Mammary epithelial cell (primary cell): ENCODE measurements at places on chromosomes 1 and 21.

GRCh38 chr1:27562021-27562420 is 41.9 kb downstream of the AHDC1 start:
- DNase-seq = no peak

GRCh38 chr21:46226146-46226545 is 2.4 kb downstream of the LSS start:
- peak; percentile 33 for DNase-seq

GRCh38 chr1:9730096-9730901 is 78.8 kb downstream of the PIK3CD start:
- DNase-seq = no peak

GRCh38 chr1:101507547-101507971 is 270.7 kb downstream of the S1PR1 start:
- peak; percentile 65 for DNase-seq

DNA sequence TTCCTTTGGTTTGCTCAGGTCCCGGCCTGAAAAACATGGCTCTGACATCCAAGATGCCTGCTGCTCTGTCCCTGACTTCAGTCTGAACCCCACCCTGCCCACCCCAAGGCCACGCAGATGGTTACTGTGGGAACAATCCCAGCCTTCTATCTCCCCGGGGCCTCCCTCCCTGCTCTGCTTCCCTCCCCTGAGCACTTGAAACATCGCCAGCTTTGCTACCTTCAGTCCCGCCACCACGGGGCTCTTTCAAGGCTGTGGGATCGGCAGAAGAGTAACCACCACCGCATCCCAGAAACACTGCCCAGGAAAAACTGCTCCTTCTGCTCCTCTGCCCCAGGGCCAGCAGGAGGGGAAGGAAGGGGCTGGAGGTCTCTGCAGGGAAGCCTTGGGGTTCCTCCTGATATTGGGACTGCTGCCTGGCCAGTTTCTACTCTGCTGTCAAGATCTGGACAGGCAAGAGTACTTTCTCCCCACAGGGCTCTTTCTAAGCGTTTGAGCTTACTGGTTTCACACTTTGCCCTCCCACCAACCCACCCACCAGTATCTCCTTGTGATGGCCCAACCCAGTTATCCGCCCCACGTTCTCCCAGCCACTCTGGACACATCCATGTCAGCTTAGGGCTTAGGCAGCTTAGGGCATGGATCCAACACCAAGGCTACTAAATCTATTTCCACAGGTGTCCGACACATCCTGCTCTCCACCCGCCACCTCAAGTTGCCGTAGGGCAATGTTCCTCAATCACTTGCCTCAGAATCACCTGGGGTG is 8.4 kb downstream of the ETNK2 start:
- no peak for DNase-seq

DNA sequence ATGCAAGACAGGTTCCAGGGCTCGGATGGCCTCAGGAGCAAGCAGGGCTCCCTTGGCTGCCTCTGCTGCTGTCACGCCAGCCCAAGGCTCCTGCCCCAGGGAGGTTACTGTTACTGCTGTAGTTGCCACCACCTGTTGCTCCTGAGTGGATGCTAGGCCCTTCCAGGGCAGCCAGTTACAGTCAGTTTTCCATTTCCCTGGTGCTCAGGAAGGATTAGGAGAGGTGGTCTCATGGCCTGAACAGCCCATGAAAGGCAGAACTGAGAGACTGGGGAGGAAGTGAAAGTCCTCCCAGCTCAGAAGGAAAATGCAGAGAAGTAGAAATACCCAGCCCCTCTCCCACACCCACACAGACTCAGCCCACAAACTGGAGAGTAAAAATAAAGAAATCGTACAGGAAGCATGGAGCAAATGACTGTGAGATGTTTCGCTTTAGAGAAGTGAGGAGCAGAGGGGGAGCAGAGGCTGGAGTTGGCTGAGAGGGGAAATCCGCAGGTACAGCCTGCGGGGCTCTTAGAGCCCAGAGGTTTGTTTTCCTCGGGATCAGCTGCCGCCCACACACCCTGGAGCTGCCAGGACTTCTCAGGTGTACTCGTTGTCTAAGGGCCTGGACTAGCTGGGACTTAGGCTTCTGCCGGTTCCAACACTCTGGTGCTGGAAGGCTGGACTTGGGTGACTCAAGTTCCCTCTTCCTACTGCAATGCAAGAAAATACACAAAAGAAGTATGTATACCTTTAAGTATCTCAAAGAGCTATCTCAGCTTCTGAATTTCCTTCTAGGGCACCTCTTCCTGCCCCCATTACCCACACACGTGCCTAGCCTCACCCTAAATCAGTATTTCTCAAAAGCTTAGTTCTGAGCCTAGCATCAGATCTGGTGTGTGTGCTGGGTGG is 2.3 kb downstream of the IL6R start:
- DNase-seq = peak; percentile 91

DNA sequence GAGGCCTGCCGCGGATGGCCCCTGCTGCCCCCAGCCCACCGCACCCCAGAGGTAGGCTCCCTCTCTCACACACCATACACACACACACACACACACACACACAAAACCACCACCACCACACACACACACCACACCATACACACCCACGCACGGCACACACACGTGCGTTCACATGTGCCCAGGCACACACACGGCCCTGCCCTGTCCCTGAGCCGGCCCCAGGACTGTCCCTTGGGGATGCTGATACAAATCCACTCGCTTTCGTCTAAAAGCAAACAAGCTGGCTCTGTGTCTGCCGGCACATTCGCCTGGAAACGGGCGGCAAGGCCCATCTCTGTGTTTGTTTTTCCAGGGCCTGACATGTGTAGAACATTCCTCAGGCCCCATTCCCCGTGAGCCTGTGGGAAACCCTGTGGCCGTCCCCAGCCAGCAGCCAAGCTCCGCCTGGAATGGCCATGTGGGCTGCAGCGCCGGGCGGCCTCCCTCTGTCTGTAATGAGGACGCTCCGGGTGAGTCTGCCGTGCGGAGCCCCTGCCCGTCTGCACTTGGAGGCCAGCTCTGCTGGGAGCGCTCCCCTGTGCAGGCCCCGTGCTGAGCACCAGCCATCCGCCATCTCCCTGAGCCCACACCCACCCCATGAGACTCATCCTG is 67.4 kb downstream of the DMRTB1 start:
- no peak for DNase-seq

- DNase-seq = peak; percentile 80
Observed at GRCh38 chr1:199855580-199855979, 171.9 kb upstream of the NR5A2 start.

GRCh38 chr1:58768971-58769808 is 14.7 kb downstream of the JUN start:
- peak; percentile 42 for DNase-seq

DNA sequence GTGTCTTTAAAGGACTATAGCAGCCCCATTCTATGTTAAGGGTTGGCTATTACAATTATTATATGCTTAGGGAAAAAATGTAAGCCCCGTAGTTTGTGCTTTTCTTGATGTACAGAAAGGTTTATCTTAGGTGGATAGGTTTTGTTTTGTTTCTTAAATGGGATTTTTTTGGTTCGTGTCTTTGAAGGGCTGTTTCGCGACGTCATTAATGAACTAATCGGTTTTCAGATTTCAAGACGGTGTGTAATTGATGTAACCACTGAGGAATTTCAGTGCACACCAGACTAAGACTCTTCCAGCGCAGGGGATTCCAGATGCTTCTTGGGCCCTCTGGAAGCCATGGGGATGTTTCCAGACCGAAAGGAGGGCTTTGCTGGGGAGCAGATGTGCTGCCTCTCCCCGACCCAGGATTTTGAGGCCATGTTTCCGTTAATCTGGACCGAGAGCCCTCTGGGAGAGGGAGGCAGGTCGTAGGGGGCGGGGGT is 4.8 kb upstream of the SIM2 start:
- no peak for DNase-seq

DNA sequence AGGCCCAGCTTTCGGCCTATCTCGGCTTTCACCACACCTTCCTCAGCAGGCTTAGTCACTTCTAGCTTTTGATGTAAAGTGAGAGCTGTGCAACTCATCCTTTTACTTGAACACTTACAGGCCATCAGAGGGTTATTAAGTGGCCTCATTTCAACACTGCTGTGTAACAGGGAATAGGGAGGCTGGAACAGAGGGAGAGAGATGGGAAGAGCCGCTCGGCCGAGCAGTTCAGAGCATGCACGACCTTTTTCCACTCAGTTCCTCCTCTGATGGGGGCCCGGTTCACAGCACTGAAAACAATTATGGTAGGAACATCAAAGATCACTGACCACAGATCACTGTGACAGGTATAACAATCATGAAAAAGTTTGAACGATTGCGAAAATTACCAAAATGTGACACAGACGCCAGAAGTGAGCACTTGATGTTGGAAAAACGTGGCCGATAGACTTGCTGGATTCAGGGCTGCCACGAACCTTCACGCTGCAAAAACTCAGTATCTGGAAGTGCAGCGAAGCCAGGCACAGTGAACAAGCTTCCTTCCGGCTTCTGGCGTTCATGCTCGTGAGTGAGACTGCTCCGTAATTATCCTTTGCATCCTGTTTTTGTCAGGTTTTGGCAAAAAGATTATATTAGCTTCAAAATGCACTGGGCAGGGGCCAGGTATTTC is 28.6 kb downstream of the AGPAT3 start:
- no peak for DNase-seq

DNA sequence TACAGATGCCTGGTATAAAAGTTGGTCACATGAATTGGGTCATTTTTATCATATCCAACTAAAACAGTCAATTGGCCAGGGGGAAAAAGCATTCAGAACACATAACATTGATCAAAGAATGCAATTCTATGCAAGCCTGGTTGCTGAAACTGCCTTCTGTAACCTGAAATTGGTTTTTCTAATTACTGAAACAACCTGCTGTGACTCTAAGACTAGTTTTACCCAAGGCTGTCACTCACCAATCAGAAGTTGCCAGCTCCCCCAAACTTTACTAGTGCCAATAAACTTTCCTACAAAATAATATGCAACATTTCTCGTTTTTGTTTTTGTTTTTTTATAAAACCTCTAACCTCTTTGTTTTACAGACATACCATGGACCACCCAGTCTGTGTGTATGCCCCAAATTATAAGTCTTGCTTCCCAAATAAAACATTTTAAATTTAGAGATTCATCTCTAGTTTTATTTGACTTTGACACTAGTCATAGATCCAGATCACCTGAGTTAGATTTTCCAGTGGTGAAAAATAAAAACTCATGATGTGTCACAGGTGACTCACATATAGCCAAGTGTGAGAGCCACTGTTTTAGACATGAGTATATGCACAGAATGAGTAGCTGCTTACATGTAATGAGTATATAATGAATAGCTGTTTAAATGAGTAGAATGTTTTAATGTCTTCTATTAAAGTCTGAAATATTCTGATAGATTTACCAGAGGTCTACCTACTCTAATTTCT is 64.2 kb upstream of the CR2 start:
- DNase-seq = peak; percentile 94

- no peak for DNase-seq
Observed at GRCh38 chr1:40392221-40392620, 18.7 kb downstream of the SMAP2 start.

- no peak for DNase-seq
Observed at GRCh38 chr1:201949491-201949890, 3.1 kb upstream of the LMOD1 start.

DNA sequence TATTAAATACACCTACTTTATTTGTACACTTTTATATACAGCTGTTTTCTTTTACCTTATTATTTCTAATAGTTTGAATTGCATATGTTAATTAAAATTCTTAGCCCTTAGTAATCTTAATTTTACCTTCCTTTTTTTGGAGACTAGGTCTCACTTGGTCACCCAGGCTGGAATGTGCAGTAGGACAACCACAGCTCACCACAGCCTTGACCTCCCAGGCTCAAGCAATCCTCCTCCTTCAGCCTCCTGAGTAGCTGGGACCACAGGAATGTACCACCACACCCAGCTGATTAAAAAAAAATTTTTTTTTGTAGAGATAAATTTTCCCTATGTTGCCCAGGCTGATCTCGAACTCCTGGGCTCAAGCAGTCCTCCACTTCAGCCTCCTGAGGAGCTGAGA is 15.0 kb upstream of the SDC3 start:
- DNase-seq = no peak

GRCh38 chr1:88935522-88936222 is 44.3 kb upstream of the GTF2B start:
- no peak for DNase-seq

- DNase-seq = peak; percentile 11
Observed at GRCh38 chr1:236689713-236690569, 3.6 kb downstream of the ACTN2 start.

- DNase-seq = no peak
Observed at GRCh38 chr1:76381450-76382097, 307.0 kb downstream of the ST6GALNAC3 start.

- DNase-seq = no peak
Observed at GRCh38 chr21:38491536-38491935, 6.7 kb downstream of the ERG start.

- DNase-seq = no peak
Observed at GRCh38 chr1:14513111-14513510, 85.4 kb upstream of the KAZN start.

DNA sequence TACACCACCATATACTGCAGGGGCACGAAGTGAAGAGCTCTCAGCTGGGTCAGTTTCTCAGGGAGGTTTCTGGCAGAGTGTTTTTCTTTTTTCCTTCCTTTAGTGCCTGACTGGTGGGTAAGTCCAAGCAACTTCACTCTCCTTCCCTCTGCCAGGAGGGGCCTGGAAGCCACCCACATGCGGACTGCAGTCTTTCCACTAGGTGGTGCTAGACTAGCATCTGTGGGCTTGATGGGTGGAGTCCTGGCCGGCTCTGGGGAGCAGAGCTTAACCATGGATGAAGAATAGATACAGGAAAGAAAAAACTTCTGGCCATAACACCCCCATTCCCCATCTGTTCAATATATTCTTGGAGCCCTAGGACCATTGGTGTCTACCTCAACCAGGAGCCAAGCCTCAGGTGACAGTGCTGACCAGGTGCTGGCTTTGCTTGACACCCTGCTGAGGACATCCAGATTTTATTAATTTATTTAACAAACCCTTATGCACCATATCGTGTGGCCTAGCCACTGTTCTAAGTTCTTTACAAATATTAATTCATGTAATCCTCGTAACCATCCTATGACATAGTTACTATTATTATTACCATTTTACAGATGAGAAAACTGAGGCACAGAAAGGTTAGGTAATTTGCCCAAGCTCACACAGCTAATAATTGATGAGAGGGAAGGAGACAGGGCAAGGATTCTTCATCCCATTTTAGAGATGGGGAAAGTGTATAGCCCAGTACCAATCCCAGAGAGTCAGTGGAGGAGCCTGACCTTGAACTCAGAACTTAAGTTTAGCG is 126.7 kb upstream of the CSF3R start:
- peak; percentile 48 for DNase-seq

GRCh38 chr1:162040657-162041056 is 17.0 kb upstream of the OLFML2B start:
- peak; percentile 43 for DNase-seq

GRCh38 chr1:174469687-174470086 is 21.9 kb downstream of the GPR52 start:
- no peak for DNase-seq

DNA sequence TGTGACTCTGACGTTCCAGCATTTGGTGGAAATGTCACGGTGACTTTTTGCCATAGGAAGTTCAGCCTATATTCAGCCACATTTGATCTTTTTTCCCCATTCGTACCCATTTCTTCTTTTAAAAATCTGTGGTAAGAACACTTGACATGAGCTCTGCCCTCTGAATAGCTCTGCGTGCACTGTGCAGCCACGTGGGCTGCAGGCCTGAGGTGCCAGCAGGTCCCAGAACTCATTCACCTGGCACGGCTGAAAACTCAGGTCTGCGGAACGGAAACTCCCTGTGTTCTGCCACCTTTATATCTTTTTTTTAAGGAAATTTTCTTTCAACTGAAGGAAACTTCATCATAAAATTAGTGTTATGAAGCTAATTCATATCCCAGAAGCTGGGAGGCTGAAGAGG is 28.6 kb downstream of the CEP104 start:
- DNase-seq = no peak

GRCh38 chr1:118122234-118123004 is 62.6 kb downstream of the SPAG17 start:
- DNase-seq = peak; percentile 76
